ENCODE measurements at places on chromosomes 7 and 10.

GRCh38 chr10:94000638-94001415 is 7.1 kb downstream of the PLCE1 start:
- DNase-seq, result no peak

DNA sequence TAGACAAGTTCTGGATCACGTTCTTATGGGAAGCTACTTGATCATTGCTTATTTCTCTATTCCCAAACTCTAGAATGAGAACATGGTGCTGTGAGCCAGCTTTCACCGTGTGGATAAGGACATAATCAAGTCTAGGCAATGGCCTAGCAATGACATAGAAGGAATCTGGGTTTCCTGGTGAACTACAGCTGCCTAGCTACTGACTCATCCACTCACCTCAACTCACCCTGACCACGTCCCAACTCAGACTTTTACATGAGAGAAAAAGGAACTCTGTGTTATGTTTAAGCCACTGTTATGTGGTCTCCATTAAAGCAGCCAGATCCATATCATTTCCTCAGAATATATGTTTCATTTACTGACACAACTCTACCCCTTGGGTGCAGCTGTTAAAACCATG is 18.8 kb upstream of the MET start:
- DNase-seq, result peak; percentile 85

- peak; percentile 43 for DNase-seq
Measured at GRCh38 chr7:80842022-80842790, 76.6 kb downstream of the SEMA3C start.

GRCh38 chr7:45028138-45028919 is 28.3 kb downstream of the CCM2 start:
- no peak for DNase-seq

DNA sequence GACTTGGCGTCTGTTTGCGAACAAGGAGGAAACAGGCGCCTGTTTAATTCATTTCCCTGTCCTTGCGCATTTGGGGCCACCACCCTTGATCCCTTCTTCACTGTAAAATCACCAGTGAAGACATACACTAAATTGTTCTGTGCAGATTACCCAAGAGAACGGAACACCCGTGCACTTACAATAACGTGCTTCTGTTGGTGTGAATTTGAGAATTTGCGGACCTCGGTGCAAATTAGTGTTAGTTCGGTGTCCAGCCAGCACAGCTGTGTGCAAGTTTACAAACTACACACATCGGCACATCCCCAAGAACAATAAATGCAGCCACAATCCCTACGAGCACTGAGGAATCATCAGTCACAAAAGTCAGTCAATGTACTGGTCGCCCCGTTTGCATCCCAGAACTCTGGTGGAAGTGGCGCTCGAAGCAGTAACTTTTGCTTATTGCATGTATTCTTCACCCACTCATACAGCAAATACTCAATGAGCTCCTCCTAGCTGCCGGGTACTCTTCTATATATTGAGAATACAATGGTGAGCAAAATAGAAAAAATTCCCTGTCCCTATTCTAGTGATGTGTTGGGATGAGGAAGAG is 786 bp upstream of the CNOT4 start:
- DNase-seq, result peak; percentile 35

- no peak for DNase-seq
Measured at GRCh38 chr7:106679153-106679931, 18.4 kb upstream of the CCDC71L start.

GRCh38 chr7:874031-874749 is 2.2 kb upstream of the GET4 start:
- no peak for DNase-seq

GRCh38 chr10:110857265-110858171 is 14.2 kb upstream of the PDCD4 start:
- DNase-seq, result no peak

DNA sequence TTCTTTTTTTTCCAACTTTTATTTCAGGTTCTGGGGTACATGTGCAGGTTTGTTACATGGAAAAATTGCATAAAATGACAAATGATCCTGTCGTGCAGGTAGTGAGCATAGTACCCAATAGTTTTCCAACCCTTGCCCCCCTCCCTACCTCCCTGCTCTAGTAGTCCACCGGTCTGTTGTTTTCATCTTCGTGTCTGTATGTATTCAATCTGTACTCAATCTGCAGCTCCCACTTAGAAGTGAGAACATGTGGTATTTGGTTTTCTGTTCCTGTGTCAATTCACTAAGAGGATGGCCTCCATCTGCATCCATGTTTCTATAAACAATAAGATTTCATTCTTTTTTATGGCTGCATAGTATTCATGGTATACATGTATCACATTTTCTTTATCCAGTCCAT is 151.3 kb downstream of the C1GALT1 start:
- DNase-seq, result no peak

DNA sequence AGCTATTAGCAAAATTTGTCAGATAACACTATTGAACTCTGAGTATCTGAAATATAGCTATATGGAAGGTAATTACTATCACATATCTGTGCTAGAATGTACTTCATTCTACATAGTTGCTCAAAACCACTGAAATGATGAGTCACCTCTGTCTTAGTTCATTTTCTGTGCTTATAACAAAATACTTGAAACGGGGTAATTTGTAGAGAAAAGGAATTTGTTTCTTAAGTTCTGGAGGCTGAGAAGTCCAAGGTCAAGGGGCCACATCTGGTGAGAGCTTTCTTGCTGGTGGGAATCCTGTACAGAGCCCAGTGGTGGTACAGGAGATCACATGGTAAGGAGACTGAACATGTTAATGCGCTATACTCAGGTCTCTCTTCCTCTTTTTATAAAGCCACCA is 41.9 kb upstream of the TNKS2 start:
- DNase-seq, result peak; percentile 85

DNA sequence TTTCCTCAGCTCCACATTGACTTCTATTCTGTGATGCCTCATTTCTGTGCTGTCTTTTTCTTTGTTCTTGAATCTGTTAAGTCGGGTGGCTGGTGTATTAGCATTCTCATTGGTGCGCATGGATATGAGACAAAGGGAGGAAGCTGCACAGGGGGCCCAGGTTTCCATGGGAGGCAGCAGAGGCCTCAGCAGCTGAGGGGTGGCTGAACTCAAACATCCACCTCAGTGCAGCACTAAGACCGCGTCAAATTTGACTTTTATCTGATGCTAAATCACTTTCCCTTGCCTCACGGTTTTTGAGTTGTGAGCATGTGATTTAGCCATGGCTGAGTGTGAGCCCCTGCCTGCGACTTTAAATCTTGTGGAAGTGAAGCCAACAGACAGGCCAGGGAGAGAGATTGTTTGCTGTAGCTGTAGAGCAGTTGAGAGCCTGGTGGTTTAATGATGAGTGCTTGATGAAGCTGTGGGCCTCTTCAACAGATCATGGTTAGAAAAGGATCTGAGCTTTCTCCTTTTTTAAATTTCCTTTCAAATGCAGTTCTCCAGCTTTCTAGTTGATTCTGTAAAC is 193.3 kb upstream of the ZNF804B start:
- no peak for DNase-seq

DNA sequence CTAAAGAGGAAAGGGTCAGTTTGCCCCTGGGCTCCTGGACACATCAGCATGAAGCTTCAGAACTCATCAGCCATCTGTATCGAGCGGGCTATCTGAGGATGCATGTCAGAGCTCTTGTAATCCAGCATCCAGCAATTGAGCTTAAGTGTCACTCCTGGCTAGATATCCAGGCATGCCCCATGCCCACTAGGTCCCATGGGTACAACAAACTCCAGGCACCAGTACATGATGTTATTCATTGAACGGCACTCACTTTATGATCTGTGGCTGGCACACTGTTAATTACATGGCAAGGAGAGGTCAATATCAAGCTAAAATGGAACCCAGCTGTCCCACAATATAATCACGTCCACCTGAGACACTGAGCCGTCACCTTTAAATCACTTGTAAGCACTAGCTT is 274.2 kb downstream of the ELMO1 start:
- DNase-seq, result no peak

GRCh38 chr7:73888959-73889358 is 28.0 kb downstream of the TMEM270 start:
- no peak for DNase-seq

GRCh38 chr7:158595068-158595467 is 7.4 kb upstream of the PTPRN2 start:
- DNase-seq, result no peak

DNA sequence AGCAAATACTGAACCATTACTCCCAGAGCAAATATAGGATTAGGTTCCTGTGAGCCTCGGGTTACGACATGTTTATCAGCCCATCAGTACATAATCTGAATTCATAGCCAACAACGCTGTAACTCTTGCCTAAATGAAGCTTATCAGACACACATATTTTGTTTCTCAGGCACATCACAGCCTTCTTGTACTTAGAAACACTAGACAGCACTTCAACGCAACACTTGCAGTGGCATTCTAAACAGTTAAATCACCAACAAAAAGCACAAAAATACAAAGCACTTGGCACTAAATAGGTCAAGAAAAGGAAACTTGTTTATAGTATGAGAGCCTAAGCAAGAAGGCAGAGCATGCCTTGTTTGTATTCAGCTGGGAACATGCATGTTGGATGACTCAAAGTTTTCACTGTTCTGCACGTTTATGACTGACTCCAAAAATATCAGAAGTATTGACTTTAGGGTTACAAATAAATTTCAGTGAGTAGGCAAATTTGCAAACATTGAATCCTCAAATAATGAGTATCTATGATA is 75.0 kb downstream of the VPS50 start:
- peak; percentile 56 for DNase-seq

DNA sequence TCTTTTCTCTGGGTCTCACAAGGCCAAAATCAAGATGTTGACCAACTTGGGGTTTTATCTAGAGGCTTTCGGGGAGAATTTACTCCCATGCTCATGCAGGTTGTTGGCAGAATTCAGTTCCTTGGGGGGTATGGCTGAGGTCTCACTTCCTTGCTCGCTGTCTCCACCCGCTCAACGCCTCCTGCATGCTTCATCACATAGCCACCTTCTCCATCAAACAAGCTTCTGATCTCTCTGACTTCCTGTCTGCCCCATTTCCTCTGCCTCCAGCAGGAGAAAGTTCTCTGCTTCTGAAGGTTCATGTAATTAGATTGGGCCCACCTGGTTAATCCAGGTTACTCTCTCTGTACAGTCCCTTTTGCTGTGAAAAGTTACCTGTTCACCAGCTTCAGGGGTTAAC is 179.1 kb upstream of the FZD1 start:
- no peak for DNase-seq

GRCh38 chr10:86647773-86648703 is 6.3 kb upstream of the OPN4 start:
- no peak for DNase-seq

GRCh38 chr7:92177362-92177761 is 1.6 kb downstream of the LRRD1 start:
- DNase-seq, result peak; percentile 55

DNA sequence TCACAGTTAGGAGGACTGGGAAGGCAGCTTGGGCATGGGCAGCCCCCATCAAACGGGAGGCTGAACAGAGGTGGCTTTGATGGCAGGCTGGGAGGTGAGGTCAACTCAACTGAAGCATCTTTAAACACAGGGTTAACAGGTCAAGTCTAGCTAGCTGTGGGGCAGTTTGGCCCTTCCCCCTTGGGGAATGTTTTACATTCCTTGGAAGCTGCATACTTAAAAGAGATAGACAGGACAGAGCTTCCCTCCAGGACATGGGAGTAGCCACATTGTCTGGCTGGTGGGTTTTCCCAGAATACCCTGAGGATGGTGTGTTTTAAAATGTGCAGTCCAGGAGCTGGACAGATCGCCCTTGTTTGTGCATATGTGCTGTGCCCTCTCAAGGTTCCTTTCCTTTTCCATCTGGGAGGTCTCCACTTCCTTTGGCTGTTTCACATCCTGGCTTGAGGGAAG is 6.8 kb upstream of the RASSF4 start:
- no peak for DNase-seq

DNA sequence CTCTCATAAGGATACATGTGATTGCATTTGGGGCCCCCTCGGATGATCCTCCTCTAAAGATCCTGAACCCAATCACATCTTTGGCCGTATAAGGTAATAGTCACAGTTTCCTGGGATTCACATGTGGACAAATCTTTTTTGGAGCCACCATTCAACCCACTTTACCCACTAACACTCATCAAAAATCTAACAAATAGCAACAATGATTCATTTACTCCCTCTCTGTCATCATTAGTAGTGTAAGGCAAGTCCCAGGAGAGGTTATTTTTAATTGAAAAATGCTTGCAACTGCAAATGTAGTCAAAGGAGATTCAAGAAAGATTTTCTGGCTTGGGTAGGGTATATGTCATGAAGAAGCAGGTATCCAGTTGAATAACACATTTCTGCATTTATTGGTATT is 9.9 kb upstream of the SMKR1 start:
- no peak for DNase-seq

All from astrocyte of the spinal cord (primary cell).